Naive thymus-derived CD8-positive, alpha-beta T cell (primary cell): ENCODE measurements at places on chromosomes 3 and 15. TPM values are rescaled to one million over a fixed set of nuclear protein-coding genes. Genes with fewer than 3 reads are reported as not detected.

- no peak for DNase-seq
These were observed 162.5 kb downstream of the FNDC3B start for GRCh38 chr3:172201870-172202236.

DNA sequence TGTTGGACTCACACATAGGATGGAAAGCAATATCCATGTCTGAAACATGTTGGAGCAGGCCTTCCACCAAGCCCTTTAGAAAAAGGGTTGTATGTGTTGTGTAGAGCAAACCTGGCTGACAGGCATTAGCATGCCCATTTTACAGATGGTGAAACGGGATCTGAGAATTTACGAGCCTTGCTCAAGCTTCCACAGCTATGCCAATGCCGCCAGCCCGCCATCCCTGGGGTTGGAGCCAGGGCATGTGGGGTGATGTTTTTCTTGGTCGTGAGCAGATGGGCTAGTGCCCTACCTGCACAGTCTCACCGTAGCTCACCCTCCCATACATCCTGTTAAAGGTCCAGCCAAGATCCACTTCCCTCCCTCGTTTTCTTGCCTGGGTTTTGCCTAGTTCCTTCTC, 97.5 kb upstream of the TLE3 start:
- no peak for DNase-seq

The SCAANT1 gene
- total RNA-seq, result 2.9 TPM

The SMARCC1 gene
- 111 TPM for total RNA-seq

The TEX55 gene
- not detected for total RNA-seq

GRCh38 chr3:192409201-192409837, 318.0 kb downstream of the FGF12 start:
- DNase-seq, result no peak

DNA sequence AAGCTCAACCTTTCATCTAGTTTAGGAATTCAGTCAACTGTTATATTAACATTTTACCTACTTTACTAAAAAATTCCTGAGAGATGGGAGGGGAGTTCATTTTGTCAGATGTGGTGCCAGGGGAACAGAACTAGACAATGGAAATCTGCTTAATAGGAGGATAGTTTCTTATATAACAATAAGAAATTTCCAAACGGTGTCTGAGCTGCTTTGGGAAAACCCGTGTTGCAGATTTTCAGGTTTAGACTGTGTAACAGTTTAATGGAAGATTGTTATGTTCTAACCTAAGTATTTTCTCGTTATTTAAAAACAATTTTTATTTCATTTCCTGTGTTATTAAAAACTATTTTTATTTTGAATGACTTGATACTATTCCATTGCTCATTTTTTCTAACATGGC, 19.3 kb downstream of the IQGAP1 start:
- DNase-seq, result no peak

The NAALADL2 gene
- total RNA-seq, result 0.44 TPM

DNA sequence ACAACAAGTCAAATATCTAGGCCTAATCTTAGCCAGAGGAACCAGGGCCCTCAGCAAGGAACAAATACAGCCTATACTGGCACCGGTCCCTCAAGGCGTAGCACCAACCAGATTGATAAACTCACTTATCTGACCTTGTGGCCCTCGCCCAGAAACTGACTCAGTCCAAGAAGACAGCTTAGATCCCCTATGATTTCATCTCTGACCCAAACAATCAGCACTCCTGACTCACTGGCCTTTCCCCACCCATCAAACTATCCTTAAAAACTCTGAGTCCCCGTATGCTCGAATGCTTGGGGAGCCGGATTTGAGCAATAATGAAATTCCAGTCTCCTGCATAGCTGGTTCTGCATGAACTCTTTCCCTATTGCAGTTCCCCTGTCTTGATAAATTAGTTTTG, 1.6 kb upstream of the SORD start:
- DNase-seq, result no peak
